ENCODE measurements at places on chromosomes 4 and X.

- DNase-seq = no peak
These were observed 74.7 kb downstream of the BEND2 start for GRCh38 chrX:18146009-18146408.

GRCh38 chrX:91331476-91331875, 103.2 kb upstream of the PABPC5 start:
- DNase-seq = no peak

- no peak for DNase-seq
These were observed 79.8 kb downstream of the RLIM start for GRCh38 chrX:74534569-74535038.

DNA sequence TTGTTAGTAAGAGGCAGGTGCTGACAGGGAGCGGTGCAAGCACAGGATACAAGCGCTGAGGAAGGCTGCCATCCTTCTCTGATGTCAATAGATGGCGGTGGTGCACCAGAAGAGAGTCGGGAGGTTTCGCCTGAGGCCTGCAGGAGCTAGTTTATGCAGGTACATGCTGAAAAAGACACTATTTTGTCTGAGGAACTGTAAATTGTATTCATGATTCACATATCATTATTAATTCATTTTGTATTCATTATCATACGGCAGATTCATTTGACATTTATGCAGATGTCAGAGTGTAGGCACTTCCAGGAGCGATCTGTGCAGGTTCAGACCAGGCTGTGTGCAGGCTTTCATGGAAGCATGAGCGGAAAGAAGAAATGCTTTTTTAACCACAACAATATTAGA, 824.0 kb downstream of the STIM2 start:
- no peak for DNase-seq

DNA sequence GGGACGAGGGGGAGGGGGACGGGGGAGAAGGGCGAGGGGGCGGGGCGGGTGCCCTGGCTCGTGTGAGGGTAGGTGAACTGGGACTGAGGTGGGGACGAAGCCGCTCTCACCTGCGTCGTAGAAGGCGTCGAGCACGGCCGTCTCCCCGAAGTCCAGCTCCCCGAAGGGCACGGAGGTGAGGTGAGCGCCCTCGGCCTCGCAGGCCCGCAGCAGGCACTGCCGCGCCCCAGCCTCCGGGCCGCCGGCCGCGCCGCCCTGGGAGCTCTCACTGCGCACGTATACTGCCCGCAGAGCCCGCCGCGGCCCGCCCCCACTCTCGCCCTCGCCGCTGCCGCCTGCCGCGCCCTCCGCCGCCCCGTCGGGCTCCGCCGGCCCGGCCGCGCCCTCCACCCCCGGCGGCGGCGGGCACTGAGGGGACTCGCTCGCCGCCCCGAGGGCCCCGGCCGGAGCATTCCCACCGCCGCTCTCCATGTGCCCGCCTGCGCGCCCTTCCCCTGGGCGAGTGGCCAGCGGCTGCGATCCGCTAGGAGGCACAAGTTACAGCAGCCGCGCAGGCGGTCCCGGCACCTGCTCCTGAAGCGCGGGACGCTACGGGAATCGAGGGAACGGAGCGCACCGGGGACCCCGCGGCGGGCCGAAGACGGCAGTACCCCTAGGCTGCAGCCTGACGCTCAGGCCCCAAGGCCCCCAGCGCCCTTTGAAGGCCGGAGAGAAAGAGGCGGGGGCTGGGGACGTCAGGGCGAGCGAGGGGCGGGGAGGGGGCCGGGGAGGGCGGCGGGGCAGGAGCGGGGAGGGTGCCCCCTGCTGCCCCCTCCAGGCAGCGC, at the start of gene MAP3K15:
TSS of gene MAP3K15 (minus strand) at position 718 of the 824 bp plus-strand sequence. CDS start at position 471, 247 bp downstream.
- no peak for DNase-seq

DNA sequence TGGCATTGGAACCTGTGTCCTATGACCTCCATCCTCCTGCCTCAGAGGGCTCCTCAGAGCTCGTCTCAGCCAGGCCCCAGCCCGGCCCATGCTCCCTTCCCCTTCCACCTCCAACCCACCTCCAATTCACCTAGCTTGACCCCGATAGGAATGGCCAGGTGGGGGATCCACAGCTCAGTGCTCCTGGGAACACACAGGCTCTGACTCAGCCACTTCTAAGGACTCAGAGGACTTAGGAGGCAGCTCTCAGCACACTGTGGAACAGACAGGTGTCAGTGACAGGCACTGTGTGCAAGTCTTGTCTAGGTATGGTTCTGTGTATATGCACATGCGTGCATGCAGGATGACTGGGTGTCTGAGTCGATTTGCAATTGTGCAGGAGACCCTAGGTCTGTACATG, 44.8 kb downstream of the PJA1 start:
- DNase-seq = no peak

GRCh38 chr4:163243297-163243981, 76.7 kb upstream of the NAF1 start:
- no peak for DNase-seq

- DNase-seq = no peak
These were observed 758.1 kb downstream of the GRID2 start for GRCh38 chr4:93061826-93062225.

GRCh38 chrX:70196961-70197720, 19.9 kb downstream of the DGAT2L6 start:
- DNase-seq = no peak

DNA sequence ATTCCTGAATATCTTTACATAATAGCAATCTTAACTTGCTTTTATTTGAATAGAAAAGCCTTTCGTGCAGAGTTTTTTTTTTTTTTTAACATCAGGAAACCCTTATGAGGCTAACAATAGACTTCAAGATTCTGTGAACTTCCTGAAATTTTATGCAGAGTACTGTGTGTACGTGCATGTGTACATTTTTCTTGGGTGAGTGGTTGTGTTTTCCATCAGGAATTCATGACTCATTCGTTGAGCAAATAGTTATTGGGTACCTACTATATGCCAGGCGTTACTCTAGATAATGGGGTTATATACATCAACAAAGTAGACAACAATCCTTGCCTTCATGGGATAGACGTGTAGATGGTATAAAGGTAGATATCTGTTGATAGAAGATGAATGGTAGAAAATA, 59.1 kb downstream of the MRPL1 start:
- DNase-seq = no peak

GRCh38 chrX:16807976-16808542, 21.8 kb downstream of the TXLNG start:
- no peak for DNase-seq

DNA sequence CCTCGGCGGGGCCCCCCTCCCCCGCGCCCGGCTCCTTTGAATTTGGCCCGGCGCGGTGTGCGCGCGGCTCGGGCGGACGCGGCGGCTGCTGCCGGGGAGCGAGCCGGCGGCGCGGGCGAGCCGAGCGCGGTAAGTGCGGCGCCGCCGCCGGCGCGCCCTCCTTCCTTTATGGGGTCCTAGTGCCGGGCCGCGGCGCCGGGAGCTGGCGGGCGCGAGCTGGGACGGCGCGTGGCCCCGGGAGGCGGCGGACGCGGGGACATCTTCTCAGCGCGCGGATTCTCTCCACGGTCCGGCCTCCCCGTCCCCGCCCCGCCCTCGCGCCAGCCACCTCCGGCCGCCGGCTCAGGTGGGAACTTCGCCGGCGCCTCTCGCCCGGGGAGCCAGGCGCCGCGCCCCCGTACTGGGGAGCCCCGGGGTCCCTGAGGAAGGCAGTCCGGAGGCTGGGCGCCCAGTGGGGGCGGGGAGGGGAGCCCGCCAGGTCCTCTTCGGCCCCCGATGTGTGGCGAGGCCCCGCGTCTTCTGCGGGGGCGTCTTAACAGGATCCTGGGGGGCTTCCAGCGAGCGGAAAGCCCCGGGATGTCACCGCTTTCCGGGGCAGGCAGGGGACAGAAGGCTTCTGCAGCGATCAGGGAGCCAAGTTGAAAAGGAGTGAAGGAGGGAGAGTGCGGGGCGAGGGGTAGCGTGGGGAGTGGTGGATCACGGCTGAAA, 98.4 kb upstream of the TENM3 start:
- DNase-seq = no peak

DNA sequence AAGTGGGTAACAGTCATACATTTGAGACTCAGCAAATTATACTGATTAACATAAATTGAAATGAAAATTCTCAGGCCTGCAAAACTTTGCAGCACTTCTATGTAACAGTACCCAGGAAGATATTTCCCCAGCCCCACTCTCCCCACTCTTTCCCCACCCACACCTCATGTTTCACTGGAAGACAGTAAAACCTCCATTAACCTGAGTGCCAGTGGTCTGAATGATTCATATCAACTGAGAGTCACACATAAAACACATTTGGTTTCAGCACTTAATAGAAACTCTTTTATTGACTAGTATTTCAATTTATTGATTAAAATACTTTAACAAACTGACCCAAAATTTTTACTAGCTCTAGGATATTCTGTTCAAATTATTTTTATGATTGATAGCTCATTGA, 6.9 kb downstream of the CXCL6 start:
- no peak for DNase-seq

DNA sequence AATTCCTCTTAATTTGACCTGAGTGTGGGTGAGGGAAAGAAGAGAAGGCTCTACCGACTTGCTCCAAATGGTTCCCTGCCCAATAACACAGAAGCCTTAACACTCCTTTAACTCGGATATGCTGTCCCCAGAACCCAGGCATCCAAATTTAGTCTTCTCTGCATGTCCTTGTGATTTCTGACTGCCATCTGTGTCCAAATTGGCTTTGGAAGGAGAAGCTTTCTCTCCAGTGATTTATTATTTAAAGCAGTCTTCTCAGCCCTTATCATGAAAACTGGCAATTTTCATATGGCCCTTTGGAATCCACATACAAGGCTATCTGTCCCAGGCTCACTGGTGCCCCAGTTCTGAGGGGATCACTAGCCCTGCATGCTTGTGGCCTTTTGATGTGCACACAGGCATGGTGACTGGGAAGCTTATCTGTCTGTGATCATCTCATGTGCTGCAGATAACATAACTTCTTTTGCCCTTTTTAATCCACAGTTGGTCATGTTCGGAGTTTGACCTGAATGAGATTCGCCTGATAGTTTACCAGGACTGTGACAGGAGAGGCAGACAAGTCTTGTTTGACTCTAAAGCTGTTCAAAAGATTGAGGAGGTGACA, 56.7 kb downstream of the FNIP2 start:
- DNase-seq = no peak

- DNase-seq = no peak
These were observed 38.6 kb downstream of the TNIP3 start for GRCh38 chr4:121125498-121125885.

- no peak for DNase-seq
These were observed 12.7 kb downstream of the RPS6KA6 start for GRCh38 chrX:84175274-84175673.

GRCh38 chr4:10090467-10091250, 25.9 kb downstream of the WDR1 start:
- DNase-seq = no peak

GRCh38 chrX:32408389-32408788, 803.0 kb downstream of the DMD start:
- DNase-seq = no peak

DNA sequence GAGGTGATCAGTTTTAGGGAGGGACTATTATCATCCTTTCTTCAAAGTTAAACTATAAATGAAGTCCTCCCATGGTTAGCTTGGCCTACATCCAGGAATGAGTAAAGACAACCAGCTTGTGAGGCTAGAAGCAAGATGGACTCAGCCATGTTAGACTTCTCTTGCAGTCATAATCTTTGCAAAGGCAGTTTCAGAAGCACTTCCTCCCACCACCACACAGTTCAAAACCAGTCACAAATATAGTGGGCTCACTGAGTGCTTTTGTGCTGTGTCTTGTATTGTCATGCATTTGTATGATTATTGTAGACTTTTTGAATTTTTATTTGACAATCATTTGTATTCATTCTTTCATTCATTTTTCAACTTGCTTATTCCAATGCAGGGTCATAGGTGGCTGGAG, 204.5 kb downstream of the ZNF674 start:
- no peak for DNase-seq

GRCh38 chr4:72344418-72344817, 224.6 kb downstream of the ADAMTS3 start:
- no peak for DNase-seq

DNA sequence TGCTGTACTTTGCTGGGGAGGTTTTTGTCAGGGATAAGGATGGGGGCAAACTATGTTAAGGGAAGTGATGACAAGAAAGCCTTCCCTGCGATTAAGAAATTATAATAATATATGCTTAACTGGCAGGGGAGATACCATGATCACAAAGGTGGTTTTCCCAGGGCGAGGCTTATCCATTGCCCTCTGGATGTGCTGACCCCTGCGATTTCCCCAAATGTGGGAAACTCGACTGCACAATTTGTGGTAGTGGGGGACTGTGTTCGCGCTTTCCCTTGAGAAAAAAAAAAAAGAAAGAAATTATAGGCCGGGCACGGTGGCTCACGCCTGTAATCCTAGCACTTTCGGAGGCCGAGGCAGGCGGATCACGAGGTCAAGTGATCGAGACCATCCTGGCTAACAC, 24.5 kb downstream of the SLC25A43 start:
- no peak for DNase-seq

DNA sequence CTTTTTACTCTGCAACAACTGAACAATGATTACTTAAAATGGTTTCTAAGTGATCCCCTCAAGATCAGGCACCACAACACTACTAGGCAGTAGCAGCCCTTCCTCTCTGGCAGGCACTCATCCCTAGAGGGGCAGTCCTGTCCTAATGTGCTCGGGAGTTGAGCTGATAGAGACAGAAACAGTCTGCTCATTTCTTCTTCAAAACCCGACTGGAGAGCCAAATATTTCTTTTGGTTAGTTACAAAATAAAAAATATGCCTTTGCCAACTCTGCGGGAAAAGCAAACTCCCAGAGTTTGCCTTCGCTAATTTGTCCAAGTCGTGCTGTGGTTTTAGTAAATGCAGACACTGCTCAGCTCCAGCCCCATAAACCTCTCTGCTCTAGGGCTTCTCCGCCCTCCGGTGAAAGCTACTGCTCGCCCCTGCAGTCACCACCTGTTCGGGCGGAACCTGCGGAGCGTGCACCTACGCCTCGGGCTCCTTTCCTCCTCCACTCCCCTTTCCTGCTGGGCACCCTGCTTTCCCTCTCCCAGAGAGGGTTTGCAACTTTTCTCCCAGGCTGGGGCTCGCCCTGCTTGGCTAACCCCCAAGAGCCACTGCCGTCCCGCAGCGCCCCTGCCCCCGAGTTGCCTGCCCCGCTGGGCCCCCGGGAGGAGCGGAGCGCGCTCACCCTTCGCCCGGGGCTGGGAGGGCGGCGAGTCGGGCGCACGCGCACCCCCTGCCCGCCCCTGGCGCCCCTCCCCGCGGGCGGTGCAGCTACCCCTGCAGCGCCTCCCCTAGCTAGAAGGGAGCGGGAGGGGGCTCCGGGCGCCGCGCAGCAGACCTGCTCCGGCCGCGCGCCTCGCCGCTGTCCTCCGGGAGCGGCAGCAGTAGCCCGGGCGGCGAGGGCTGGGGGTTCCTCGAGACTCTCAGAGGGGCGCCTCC, at the start of gene NPNT:
TSS of gene NPNT (plus strand) at position 812 of the 923 bp plus-strand sequence. CDS start 182 bp downstream, outside the sequence.
- DNase-seq = no peak

GRCh38 chr4:1783970-1784369, 9.1 kb upstream of the FGFR3 start:
- no peak for DNase-seq

- DNase-seq = no peak
These were observed 172.8 kb upstream of the TACR3 start for GRCh38 chr4:103892586-103892985.

DNA sequence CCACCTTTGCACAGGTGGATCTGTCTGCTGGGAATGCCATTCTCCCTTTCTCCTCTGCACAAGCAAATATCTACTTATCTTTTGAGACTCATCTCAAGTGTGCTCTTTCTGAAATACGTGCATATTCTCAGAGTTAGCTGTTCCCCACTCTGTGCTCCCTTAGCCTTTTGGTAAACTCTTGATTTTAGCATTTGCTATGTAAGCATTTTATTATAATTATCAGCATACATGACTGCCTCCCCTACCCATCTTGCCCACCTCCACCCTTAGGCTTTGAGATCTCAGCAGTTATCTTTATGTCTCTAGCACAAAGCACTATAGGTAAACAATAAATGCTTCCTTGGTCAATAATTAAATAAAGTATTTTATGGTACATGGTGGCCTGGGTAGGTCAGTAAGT, 11.5 kb downstream of the DRP2 start:
- DNase-seq = no peak

All from cardiac septum (tissue), 1 donor.